H1 (cell line): ENCODE measurements at places on chromosomes 1 and 21. TPM values are rescaled to one million over a fixed set of nuclear protein-coding genes. Genes with fewer than 3 reads are reported as not detected.

E2F2 gene
- total RNA-seq, result 6.1 and 7.0 TPM in 2 replicates

PRRX1 gene
- total RNA-seq, result not detected in 2 replicates

GRCh38 chr1:4418021-4418420, 236.4 kb upstream of the AJAP1 start:
- H3K4me1 ChIP-seq, result no peaks in the 10 kb centered on the region
- H3K36me3 ChIP-seq, result no peaks in the 10 kb centered on the region
- H3K4me3 ChIP-seq, result no peak overlapping the region
- no peak for DNase-seq
- H3K27ac ChIP-seq, result no peak overlapping the region

GRCh38 chr1:76290271-76290670, 215.7 kb downstream of the ST6GALNAC3 start:
- H3K4me3 ChIP-seq, result no peak overlapping the region
- no peaks in the 10 kb centered on the region for H3K27me3 ChIP-seq
- H3K4me1 ChIP-seq, result peaks cover 9% of the 10 kb centered on the region; the same call in 1 of the 2 replicates
- H3K36me3 ChIP-seq, result no peaks in the 10 kb centered on the region
- no peak overlapping the region for H3K27ac ChIP-seq

DNA sequence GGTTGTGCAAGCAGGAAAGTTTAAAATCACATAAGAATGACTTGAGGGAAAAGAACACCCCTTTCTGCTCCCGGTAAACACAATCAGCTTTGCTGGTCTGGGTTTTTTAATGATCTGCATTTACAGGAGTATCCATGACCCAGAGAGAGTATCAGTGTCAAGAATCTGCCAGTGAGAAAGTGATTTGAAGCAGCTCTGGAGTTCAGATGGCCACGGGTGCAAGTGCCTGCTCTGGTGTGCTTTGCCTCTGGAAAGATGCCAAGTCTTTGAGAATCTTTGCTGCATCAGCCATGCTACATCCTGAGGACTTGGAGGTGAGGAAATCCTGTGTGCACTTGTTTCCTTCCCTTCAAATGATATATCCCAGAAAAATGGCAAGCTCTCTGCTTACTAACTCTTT, 18.6 kb upstream of the MYSM1 start:
- H3K4me1 ChIP-seq, result no peaks in the 10 kb centered on the region
- no peaks in the 10 kb centered on the region for H3K36me3 ChIP-seq
- no peaks in the 10 kb centered on the region for H3K27me3 ChIP-seq
- DNase-seq, result no peak
- H3K4me3 ChIP-seq, result no peak overlapping the region
